Islet precursor cell (in vitro differentiated cells): ENCODE measurements at places on chromosomes 2 and 18.

- no peak for DNase-seq
Measured at GRCh38 chr2:6196449-6196848, 504.3 kb downstream of the SOX11 start.

DNA sequence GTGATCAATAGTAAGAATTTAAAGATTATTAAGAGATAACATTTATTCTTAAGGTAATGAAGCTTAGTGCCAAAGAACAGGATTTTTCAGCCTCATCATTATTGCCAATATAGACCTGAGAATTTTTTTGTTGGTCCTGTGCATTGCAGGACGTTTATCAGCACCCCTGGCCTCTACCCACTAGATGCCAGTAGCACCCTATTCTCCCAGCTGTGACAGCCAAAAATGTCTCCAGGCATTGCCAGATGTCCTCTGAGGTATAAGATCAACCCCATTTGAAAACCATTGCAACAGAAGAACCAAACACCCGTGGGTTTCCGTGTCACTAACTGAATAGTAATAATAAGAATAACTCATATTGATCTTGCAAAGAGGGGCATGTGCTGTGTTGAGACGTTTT lies 700.0 kb upstream of the SOX11 start:
- DNase-seq = no peak

DNA sequence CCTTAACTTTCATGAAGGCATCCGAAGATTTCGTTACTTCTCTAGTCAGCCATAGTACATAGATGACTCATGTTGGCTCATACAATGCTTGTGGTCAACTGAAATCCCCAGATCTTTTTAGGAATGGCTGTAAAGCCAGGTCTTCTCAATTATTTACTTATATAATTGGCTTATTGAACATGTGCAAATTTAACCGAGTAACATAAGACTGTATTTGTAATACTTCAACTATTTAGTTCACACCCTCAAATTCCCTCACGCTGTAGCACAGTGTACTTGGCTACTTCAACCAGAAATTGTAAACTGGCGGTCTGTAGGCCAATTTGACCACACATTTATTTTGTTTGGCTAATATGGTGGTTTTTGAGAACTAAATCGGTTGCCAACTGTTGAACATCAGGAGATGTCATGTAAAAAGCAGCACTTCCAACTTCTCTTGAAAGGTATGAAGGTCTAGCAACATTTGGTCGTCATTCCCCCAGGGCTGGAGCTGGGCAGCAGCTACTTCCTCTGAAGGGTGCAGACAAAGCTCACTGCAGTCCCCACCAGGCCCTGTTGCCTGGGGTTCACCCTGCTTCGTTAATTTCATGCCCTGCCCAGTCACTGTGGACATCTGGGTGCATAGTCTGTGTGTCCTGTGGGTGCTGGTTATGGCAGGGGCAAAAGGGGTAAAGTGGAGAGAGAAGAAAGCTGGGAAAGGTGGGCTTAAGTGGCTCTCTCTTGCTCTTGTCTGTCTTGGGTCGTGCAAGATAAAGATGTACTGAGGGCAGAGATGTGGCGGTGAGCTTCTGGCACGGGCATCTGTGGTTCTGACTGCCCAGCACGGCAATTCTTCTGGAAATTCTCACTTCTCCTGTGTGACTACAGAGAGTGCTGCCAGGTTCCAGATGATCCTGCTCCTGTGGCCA lies 3.2 kb upstream of the SH3RF3 start:
- DNase-seq = no peak

DNA sequence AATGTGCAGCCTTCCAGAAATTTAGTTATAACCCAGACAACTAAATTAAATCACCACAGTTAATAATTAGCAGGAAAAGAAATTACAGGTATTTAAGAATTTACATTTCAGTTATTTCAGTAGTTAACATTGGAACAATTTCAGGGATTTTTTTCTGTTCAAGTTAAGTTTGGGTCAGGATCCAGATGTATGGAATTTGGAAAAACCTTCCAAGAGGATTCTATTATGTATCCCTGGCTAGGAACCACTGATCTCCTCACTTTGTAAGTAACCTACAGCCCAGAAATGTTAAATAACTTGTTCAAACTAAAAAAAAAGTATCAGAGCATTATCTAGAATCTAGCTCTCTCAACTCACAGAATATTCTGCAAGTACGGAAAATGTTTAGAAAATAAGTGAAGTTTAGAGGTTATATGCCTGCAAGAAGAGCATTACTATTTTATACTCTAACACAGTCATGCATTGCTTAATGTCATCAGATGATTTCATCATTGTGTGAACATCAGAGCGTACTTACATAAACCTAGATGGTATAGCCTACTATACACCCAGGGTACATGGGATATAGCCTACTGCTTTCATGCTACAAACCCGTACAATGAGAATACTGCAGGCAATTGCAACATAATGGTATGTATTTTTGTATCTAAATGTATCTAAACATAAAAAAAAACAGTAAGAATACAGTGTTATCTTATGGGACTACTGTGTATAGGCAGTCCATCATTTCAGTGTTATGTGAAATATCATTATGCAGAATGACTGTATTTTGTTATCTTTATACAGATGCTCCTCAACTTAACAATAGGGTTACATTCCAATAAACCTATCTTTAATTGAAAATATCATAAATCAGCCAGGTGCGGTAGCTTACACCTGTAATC lies 6.1 kb downstream of the NCKAP1 start:
- DNase-seq = no peak

DNA sequence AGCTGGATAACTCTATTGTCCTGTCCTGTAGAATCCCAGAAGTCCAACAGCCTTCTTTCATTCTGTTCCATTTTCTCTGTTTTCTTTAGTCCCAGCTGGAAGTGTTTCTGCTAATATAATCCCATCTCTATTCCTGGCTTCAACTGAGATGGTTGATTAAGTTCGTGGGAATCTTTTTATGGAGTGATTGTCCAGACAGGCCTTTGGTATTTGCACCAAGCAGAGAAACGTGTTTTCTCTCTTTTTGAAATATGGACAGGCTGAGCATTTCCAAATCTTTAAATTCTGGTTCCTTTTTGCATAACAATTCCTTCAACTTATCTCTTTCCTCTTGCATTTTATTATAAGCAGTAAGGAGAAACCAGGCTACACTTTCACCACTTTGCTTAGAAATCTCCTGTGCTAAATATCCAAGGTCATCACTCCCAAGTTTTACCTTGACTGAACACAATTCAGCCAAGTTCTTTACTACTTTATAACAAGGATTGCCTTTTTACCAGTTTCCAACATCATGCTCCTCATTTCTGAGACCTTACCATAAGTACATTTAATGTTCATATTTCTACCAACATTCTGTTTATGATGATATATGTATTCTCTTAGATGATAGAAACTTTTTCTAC lies 108.8 kb downstream of the ZFP36L2 start:
- no peak for DNase-seq

DNA sequence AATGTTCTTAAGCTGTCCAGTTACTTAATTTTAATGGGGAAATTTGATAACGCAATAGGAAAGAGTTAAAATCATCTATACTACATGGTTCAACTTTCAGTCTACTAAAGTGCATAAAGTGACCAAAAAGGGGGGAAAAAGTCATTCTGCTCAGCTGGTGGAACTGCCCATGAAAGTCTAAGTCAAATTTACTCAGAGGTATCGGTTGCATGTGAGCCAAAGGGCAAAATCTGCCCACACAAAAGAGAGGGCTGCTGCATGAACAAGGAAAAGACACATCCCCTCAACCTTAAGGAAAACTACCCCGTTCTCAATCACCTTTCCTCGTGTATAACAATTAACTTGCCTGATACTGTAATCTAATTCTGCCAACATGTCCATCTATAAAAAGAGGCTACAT lies 126.1 kb downstream of the TCF4 start:
- DNase-seq = no peak

GRCh38 chr18:42417189-42417588 lies 462.2 kb downstream of the PIK3C3 start:
- DNase-seq = no peak

DNA sequence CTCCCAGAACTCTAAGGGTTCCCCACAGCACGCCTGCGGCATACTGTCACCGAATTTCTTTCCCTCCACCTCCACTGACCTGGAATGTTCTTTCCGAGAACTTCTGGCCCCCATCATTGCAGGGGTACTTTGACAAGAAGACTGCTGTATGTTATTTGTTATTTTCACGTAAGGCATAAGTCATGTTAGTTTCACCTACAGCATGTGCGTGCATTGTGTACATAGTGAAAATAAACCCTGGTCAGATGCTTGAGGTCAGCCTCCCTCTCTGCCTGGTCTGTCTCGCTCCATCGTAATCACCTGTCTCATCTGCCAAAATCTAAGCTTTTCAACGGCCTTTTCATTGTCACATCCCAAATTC lies 4.1 kb downstream of the ABCG8 start:
- no peak for DNase-seq

DNA sequence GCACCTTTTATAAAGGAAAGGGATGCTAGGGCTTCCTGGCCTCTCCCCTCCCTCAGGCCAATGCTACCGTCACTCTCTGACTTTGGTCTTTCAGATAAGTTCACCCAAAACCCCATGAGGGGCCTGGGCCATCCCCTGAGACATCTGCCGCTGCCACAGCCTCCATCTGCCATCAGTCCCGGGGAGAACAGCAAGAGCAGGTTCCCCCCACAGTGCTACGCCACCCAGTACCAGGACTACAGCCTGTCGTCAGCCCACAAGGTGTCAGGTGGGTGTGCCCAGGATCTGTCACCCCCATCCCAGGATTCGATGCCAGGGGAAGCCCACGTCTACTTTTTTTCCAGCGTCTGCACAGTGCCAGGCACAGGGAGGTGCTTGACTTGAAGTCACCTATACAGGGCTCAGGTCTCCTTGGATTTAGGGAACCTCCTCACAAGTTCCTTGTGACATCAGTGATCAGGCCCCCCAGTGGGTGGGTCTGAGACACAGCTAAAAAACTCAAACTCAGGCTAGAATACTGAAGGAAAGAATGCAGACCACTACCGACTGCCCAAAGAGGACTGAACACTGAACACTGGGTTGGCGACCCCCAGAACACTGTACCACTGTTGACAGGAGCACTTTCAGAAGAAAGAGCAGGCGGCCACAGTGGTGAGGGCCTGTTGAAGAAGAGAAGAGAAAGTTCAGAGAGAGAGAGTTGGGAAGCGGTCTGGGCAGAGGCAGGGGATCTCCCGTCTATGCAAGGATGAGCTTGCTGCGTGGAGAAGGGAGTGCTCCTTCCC lies 85.3 kb downstream of the EPAS1 start:
- DNase-seq = peak; percentile 26

- no peak for DNase-seq
Measured at GRCh38 chr2:177155631-177156030, 57.0 kb upstream of the HNRNPA3 start.

DNA sequence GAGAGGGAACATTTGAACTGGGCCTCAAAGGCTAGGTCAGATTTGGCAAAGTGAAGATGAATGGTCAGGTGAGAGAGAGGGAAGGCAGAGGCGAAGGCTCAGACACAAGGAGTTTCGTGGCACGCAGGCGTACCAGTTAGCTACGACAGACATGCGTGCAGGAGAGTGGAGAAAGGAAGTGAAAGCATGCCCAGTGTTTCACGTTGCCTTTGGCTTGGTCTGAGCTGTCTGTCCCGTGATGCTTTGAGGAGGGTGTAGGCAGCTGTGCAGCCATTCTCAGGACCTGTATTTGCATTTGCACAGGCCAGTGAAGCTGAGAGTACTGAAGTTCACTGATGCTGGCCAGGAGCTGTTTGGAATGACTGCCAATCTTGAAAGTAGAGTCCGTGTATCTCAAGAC lies 69.5 kb downstream of the HNRNPLL start:
- DNase-seq = no peak

GRCh38 chr2:209653134-209653533 lies 118.5 kb upstream of the UNC80 start:
- DNase-seq = no peak

DNA sequence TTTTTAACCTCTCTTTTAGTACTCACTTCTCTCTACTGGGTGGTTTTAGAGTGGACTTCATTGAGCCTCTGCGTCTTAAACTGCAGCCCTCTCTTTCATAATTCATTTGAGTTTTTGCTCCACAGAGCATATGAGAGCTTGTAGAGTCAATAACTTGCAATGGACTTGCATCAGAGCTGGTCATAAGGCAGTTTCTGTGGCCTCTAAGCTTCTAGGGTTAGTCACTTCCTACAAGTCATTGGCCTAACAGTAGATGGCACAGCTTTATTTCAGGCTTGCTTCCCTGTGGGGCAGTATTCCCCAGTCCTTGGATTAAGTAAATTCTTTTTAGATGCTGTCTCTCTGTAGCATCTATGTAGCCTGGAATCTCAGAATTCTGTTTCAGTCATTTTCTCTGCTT lies 1435.7 kb downstream of the LRP1B start:
- peak; percentile 56 for DNase-seq

DNA sequence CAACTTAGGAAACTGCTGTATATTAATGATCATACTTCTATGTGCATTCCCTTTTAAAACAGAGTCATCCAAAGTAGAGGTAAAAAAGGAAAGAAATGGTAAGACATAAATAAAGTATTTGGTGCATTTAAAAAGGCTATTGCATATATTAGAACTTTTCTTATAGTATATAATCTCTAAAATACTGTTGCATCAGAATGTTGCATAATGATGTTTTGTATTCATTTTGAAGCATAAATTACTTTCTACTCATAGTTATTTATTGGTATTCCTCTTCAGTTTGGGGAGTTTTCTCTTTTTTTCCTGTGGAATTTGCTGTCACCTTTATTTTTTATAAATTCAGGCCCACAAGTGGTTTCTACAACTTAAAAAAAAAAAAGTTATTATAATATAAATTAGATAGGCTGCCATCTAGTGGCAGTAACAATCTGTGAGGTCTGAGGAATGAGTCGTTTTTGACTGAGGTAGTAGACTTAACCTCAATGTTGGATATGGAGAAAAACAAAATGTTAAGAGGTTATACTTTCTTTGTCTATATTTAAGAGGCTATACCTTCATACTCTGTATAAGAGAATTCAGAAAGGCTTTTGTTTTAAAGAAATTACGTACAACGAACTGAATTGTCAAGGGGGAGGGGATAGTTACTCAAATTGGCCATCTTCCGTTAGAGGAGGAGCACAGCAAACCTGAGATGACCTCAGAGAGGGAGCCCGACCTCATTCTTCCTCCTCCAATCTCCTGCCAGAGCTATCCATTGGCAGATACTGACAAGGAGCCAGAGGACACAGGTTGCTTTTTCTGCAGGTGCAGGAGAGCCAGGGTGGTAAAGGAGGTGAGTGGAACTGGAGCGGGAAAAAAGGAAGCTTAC lies 23.8 kb downstream of the ANKAR start:
- peak; percentile 67 for DNase-seq

- no peak for DNase-seq
Measured at GRCh38 chr2:137223722-137224121, 458.4 kb downstream of the THSD7B start.

GRCh38 chr18:32238635-32239268 lies 48.9 kb downstream of the MEP1B start:
- DNase-seq = peak; percentile 55

- no peak for DNase-seq
Measured at GRCh38 chr2:18763338-18763737, 174.0 kb upstream of the NT5C1B start.

GRCh38 chr2:214185546-214185945 lies 225.3 kb upstream of the VWC2L start:
- DNase-seq = no peak
